ENCODE measurements at places on chromosomes 6 and 20. TPM values are rescaled to one million over a fixed set of nuclear protein-coding genes. Genes with fewer than 3 reads are reported as not detected.

HTR1E gene
- total RNA-seq, result not detected

SLC4A11 gene
- 3.2 TPM for total RNA-seq

- DNase-seq, result no peak
- no peaks in the 10 kb centered on the region for H3K27me3 ChIP-seq
- H3K27ac ChIP-seq, result no peak overlapping the region
Observed at GRCh38 chr20:62361799-62362589, 5.1 kb downstream of the LAMA5 start.

- H3K36me3 ChIP-seq, result no peaks in the 10 kb centered on the region
- no peaks in the 10 kb centered on the region for H3K4me1 ChIP-seq
- no peak overlapping the region for H3K4me3 ChIP-seq
- peaks cover 7% of the 10 kb centered on the region for H3K27me3 ChIP-seq
- no peak for DNase-seq
Observed at GRCh38 chr6:76612954-76613353, 540.5 kb upstream of the IMPG1 start.

DNA sequence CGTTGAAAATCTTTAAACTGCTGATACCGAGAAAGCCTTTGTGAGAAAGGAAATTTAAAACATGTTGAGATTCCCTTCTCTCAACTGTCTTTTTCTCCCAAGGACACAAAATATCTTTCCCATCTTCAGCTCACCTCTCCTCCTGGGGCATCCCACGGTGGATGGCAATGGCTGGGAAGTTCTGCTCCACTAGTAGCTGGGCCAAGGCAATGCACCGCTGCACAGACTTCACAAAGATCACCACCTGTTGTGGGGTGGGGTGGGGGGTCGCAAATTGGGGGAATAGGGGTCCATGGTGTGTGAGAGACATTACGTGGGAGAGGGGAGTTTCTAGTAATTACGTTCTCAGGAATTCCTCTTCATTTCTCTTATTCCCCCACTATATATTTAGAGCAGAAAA, 2.4 kb downstream of the MCCD1 start:
- H3K27ac ChIP-seq, result no peak overlapping the region
- no peak overlapping the region for H3K4me3 ChIP-seq
- H3K4me1 ChIP-seq, result peaks cover 4% of the 10 kb centered on the region
- DNase-seq, result no peak
- no peaks in the 10 kb centered on the region for H3K27me3 ChIP-seq

- peak overlapping the region; percentile 86 for H3K27ac ChIP-seq
- H3K27me3 ChIP-seq, result no peaks in the 10 kb centered on the region
- H3K4me1 ChIP-seq, result peaks cover 48% of the 10 kb centered on the region
- H3K4me3 ChIP-seq, result no peak overlapping the region
- no peaks in the 10 kb centered on the region for H3K36me3 ChIP-seq
Observed at GRCh38 chr20:56440346-56441007, 27.9 kb upstream of the RTF2 start.

Measured in osteocyte (in vitro differentiated cells).